LHCN-M2 (cell line): ENCODE measurements at places on chromosomes 4 and X. TPM values are rescaled to one million over a fixed set of nuclear protein-coding genes. Genes with fewer than 3 reads are reported as not detected.

DNA sequence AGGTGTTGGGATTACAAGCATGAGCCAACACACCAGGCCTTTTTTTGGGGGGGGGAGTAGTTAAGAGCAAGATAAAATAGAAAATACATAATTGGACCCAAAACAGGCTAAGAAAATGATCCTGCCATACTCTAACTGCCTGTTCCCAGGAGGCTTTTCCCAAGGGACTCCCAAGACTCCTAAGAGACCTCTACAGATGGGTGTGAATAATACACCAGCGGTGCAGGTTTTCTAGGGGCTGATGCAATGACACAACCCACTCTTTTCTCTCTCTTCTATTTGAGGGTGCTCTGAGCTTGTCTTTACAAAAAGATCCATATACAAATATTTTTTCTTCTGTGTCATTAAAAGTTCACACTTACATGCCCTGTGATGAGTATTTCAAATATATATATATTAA lies 116.9 kb downstream of the RASL11B start:
- DNase-seq, result no peak

DNA sequence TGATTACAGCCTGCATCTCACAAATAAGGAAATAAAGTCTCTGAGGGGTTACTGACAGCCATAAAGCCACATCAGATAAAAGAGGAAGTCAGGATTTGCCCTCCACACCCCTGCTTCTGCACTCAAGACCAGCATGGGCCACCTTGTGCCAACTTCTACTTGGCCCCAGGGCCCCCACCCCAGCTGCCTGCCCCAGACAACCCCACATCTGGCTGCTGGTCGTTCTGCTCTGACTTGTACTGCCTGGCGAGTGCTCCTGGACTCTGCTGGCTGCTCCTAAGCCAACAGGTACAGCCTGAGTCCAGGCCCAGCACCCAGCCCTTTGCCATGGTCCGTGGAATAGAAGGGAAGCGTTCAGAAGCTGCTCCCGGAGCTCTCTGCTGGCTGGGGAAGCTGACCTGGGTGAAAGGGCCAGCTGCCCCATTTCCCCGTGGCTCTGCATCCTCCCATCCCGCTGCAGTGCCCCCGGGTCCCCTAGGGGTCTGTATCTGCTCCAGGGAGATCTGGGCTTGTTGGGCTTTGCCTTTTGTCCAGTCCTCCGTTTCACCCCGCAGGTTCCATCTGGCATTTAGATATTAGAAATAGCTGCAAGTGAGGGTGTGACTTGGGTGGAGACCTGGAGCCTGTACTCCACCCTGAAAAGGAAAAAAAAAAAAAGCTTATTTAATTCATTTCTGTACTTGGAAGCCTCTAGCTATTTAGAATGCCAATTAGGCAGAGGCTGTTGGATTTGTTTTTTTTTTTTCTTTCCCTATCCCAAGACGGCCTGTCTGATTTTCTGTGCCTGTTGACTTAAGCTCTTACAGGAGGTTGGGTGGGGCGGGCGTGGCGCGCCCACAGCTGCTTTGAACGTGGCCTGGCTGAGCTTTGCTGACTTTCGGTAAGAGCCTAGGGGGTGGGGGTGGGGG lies 194.7 kb downstream of the PTTG2 start:
- no peak for DNase-seq

- DNase-seq, result peak; percentile 5
Measured at GRCh38 chr4:138639018-138639741, 376.4 kb upstream of the NOCT start.

- peak; percentile 5 for DNase-seq
Measured at GRCh38 chrX:118976599-118977340, 2.4 kb downstream of the LONRF3 start.

GRCh38 chrX:10054396-10054795 lies 87.2 kb downstream of the CLDN34 start:
- DNase-seq, result no peak

DNA sequence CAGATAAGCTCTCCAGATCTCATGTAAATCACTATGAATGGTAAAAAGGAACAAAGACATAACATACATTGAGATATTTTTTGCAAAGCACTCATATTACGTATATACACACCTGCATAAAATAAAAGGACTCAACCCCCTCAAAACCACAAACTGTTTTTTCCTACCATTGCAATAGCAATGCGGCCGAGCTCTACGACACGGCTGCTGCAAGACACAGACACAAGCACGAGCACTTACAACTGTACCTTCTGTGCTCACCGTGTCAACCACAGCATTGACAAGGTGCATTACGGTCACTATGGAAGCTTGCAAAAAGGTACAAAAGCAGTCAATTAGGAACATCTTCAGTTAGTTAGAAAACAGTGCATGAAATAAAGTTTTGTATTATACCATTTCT lies 37.1 kb upstream of the MTNR1A start:
- DNase-seq, result no peak

GRCh38 chrX:15269618-15270521 lies at the start of gene ASB9:
ASB9 (minus strand) TSS chrX:15270083; CDS start chrX:15269874, 209 bp downstream.
- DNase-seq, result peak; percentile 71

DNA sequence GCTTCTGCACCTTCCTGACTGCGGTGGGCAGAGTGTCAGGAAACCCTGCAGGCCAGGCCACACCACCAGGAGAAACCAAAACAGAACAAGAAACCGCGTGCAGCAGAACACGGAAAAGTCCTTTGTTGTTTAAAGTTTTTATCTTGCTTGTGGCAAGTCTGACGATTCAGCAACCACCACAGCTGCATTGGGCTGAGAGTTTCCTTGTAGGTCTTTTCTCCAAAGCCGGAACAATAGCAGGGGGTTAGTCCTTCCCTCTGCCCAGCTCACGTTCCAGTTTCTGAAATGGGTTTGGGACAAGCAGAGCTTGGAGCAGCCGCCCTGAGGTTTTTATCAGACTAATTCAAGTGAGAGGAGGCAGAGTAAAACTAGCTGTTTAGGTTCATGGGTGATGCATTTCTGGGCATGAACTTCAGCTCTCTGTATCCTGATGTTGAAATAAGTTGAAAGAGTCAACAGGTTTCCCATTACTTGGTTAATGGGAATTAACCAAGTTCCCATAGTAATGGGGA lies 216.9 kb downstream of the PTTG2 start:
- peak; percentile 56 for DNase-seq

GRCh38 chrX:75957107-75957610 lies 172.1 kb upstream of the MAGEE2 start:
- no peak for DNase-seq

DNA sequence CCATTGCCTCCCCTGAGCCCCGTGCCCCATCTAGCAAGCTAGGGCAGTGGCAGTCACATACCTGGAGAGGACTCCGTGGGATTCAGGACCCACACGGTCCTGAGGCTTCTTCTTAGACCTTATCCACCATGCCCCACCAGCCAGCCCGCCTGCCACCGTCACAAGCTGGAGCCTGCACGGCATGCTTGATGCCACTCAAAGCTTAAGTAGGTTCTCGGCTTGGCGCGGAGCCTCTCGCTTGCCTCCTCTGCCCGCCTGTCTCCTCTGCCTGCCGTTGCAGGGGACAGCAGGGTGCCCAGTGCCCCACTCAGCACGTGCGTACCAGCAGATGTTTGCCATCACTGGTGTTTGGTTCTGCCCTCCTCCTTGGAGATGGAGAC lies 14.1 kb downstream of the PSAPL1 start:
- no peak for DNase-seq

DNA sequence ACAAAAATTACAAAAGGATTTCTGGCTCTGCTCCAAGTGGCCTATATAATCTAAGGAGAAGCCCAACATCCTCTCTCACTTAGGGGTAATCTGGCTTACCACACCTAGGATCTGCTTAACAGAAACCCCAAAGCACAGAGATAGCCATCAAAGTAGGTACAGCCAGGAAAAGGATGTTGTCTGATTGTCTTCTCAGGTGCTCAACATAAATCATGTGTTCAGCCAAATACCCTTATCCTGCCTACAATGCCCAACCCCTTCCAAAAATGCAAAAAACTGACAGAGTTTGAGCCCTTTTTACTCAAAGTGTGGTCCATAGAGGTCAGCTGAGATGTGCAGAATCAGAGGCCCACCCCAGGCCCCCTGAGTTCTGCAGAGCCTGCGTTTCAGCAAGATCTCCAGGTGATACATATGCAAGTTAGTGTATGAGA lies 53.9 kb downstream of the PPM1K start:
- DNase-seq, result no peak

DNA sequence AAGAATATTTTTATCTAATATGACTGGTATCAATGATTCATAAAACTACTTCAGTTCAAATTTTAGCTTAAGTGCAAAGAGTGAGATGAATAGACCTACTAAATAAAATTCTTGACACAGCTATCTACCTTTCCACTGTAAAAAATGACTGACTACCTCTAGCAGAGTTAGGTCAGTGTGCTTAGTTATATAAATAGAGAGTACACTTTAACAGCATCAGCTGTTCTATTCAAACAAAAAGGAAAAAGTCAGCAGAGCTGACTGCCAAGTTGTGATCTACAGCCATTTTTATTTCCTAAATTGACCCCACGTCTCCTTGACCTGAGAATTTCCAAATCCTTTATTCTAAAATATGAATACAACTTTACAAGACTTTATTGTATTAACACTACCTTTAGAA lies 262.4 kb downstream of the CAMK2D start:
- DNase-seq, result no peak

DNA sequence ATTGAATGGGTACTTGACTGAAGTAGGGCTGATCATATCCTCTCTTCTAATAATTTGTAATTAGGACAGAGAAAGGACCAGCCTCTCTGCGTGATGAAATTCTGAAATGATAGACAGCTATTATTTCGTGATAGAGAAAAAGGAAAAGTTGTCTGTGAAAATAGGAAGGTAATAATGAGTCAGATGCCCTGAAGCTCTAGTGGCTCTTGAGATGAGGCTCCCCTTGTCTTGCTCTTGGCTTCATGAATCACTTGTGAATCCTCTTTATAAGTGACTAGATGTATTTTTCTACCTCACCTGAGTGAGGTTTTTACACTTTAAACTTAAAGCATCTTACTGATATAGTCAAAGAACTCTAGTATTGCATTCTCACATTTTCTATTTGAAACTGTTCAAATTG lies 888.9 kb downstream of the PCDH18 start:
- DNase-seq, result no peak

DNA sequence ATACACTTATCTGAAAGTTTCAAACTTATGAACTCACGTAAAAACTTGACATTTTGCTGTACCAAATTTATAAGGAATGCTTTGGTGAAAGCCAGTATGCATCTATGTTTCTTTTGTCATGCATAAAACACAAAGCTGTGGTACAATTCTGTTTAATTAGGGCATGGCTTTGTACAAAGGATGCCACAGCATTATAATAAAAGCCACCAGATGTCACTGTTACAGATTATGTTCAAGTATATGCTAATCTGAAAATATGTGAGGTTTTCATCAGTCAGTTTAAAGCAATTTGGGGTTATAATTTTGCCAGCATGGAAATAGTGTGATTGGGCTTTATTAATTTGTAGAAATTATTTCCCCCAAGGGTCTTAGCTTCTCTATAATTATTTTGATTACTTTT lies 69.0 kb downstream of the ATOH1 start:
- peak; percentile 5 for DNase-seq

- no peak for DNase-seq
Measured at GRCh38 chr4:119244832-119245231, 32.3 kb downstream of the USP53 start.

DNA sequence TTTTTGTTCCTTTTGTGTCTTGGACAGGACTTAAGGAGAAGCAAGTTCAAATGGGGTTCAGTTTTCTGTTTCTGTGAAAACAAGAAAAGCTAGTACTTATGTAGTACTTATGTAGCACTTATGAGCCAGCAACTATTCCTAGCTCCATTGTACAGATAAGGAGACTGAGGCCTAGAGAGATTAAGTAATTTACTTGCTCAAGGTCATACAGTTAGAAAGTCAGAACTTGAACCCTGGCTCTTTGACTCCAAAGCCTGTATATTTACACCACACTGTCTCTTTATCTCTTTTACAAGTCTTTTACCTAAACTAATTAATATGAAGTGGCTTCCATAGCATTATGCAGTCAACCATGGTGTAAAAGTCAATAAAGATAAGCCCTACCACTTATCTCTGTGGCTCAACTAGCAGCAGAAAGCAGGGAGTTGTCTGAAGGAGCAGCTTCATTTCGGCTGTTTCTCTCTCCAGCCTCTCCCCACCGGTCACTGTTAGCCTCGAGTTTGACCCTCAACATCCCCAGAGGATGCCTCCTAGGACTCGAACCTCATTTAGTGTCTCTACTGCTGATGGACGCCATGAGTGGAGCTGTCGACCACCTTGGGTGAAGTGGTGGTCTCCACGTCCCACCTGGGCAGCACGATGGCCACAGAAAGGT lies 209.9 kb downstream of the SHROOM3 start:
- no peak for DNase-seq

DNA sequence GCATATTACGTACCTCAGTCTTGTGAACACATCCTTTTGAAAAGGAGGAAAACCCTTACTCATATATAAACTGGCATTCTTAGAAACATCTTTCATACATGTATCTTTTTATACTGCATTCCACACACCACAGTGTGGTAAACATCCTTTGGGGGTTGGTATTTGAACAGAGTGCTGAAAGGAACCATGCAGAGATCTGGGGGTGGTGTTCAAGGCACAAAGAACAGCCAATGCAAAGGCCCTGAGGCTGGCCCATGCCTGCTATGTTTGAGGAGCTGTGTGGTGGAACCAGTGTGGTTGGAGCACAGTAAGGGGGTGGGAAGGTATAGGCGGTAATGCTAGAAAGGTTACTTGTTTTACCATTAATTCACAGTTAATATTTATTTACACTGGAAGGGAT lies 2.0 kb downstream of the ELK1 start:
- DNase-seq, result no peak

DNA sequence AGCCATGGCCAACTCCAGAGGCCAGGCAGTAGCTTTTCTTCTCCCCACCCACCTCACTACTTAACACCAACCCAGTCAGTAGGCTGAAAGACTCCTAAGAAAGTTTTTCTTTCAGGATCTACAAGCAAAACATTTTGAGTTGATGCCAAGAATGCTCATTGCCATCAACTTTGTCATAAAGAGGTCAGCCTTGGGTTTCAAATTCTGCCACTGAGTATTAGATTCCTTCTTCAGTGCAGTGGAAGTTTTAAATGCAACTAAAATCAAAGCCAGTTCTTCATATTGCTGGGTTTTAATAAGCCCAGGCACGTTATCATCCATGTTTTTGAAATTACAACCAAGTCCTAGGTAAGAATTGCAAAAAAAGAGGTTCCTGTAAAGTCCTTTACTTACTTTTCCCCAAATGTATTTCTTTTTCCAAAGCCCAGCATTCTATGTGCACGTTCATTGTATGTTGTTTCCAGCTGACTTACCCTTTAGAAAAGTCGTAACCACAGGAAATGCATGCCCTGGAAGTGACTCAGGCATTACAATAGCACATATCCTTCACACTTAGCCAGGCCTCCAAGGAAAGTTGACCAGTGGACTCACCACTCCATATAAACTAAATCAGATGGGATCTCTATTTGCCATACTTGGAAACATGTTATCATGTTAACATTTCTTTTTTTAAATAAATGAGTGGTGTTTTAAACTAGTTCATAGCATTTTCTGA lies 229.9 kb downstream of the SOX3 start:
- DNase-seq, result peak; percentile 73

The PDGFC gene
- total RNA-seq, result 89.3 and 107 TPM in 2 replicates

The UNC5C gene
- total RNA-seq, result 0.06 and 0.11 TPM in 2 replicates

The MMRN1 gene
- not detected in 2 replicates for total RNA-seq

The RWDD4 gene
- 42.2 and 53.3 TPM in 2 replicates for total RNA-seq

The GAGE12H gene
- total RNA-seq, result not detected in 2 replicates

The AADAT gene
- total RNA-seq, result 9.0 and 9.3 TPM in 2 replicates

The STK26 gene
- 4.4 and 4.7 TPM in 2 replicates for total RNA-seq

The DMP1 gene
- total RNA-seq, result not detected in 2 replicates

The ZAR1 gene
- not detected in 2 replicates for total RNA-seq

The JCHAIN gene
- not detected in 2 replicates for total RNA-seq
